ENCODE measurements at places on chromosomes 7 and 10. TPM values are rescaled to one million over a fixed set of nuclear protein-coding genes. Genes with fewer than 3 reads are reported as not detected.
A peak's percentile ranks its signal among the peaks of the same experiment; 100 is the strongest.

- no peak for DNase-seq
These were observed 9.6 kb downstream of the LYZL2 start for GRCh38 chr10:30619966-30620365.

The MMD2 gene
- not detected for total RNA-seq

The CLRN3 gene
- total RNA-seq, result not detected

The ABCB4 gene
- total RNA-seq, result 0.68 TPM

The HOXA6 gene
- total RNA-seq, result 7.7 TPM

DNA sequence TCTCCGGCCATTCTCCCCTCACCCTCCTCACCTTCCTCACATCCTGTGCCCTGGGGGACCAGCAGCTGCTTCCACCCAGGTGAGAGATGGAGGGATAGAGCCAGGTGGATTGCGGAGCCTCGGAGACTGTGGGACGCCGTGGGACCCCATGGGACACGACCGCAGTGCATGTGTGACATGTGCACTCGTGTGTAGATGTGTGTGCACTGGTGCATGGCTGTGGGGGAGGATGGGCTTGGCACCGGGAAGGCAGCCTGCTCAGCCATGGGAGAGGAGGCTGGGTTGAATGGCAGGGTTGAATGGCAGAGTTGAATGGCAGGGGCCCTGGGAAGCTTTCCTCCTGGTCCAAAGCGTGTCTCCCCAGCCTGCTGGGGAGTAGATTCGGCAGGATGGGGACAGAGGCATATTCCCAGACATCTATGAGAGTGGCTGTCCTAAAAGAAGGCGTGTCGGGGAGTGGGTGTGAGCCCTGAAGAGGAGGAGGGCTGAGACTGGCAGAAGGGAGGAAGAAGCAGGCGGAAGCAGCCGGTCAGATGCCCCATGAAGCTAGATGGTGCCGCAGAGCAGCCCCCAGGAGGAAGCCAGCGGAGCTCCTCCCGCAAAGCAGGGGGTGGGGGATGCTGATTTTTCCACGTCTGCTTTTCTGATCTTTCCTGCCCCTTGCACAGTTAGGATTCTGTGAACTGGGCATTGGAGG lies 815 bp downstream of the GIMAP8 start:
- no peak for DNase-seq

DNA sequence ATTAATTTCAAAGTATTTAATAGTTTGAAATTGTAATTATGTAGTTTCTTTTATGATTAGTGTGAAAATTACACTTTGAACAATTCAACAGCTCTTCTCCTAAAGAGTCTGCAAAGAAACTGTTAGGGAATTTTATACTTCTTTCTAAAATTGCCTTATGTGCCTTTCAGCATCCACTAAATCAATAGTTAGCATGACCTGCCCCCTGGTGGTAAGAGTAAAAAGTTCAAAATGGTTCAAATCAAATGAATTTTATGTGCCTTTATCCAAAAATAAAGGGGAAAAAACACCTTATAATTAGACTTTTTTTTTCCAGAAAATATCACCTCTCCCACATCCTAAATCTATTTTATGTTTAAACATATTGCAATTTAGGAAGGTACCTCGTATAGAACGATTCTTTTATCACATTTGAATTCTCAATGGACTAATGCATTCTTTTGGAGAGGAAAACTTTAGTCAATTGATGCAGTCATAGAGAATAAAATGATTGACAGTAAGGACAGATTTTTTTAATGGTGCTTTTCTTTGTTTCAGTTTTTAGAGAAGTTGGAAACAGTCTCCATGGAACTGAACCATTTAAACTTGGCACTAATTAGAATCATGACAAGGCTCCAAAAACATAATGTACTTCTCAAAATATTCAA lies 163.7 kb downstream of the SEMA3D start:
- DNase-seq, result peak; percentile 81

- peak; percentile 94 for DNase-seq
These were observed 15.6 kb downstream of the LYZL1 start for GRCh38 chr10:29304264-29304994.

The LFNG gene
- total RNA-seq, result 47.6 TPM

DNA sequence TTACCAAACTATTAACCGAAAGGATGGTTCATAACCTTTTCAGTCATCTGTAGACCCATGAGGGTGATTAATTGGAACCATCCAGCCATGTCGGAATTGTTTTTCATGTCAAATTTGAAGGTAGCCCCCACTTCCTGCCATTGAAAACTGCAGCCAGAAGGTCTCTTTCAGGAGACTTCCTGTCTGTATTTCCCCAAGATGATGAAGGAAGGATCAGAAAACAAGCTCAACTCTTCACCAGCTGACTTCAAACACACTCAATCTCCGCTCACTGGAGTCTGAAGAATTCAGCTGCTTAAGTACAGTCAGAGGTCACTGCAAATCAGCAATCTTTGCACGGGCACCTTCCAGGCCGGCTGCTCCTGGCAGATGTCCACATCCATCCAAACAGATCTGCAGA lies 291.7 kb upstream of the NPVF start:
- DNase-seq, result no peak

DNA sequence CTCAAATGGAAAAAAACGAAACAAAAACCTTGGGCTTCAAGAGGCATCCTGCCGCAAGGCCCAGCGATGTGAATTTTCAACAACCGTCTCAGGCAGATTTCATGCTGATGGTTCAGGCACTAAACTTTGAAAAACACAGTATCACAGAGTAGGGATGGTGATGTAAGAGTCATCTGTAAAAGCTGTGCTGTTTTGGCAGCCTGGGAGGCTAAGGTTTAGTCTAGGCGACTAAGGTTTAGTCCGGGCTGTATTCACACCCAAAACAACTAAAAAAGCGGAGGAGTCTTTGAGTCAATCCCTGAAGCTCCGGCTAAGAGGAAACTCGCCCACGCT lies 420 bp upstream of the MINPP1 start:
- DNase-seq, result no peak

DNA sequence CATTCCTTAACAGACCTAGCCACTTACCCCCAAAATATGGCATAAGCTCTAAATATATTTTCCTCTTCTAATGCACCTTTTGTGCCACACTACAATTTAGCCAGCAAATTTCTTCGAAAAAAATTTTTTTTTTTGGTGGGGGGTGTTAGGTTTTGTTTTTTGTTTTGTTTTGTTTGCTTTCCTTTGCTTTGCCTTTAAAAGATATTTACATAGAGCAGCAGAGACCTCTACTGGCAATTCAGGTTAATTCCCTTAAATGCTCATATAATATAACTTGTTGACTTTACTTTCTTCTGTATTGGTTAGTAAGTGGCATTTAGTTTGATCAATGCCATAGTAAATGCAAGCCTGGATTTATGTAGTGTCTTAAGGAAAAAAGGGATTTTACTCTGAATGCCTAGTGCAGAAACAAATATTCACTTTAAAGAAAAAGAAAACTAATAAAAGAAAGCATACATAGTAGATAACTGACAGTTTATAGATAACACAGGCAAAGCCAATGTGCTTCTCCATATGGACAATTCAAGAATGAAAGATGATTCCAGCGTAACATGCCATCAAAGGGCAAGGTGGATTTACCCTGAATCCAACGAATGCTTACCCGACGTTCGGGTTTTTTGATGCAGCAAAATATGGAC lies 1250.6 kb downstream of the GATA3 start:
- DNase-seq, result peak; percentile 60

DNA sequence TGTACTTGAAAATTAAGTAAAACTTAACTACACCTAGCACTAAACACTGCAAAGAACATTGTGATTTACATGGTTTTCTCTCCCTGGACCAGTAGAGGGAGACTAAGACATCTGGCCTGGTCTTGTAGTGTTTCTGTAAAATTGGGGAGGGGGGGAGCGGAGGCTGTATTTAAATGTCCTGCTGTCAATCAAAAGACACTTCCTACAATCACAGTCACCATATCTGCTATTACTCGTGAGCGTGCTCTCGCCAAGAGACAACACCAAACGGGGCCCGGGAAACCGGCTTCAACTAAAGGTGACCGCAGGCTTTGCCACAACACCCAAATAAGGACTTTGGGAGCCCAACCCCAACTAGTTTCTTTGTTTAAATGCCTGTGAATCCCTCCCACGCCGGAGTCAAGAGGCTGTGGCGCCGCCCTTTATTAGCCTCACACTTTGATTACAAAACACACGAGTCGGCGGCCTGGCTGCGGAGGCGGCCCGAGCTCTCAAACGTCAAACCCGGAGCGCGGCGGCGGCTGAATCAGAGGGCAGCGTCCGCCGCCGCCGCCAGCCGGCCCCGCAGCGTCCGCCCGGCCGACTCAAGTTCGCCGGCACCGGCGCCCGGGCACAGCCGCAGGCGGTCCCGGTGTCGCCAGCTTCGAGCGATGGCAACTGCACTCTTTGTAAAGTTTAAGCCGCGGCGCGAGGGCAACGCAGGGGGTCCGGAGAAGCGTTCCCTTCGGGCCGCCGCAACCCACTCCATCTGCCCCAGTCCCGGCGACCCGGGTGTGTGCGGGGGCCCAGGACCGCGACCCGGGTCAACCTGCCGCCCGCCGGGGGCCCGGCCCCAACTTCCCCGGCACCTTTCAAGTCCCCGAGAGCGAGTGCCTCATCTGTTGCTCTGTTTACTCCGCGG lies 1.3 kb downstream of the KDM7A start:
- DNase-seq, result peak; percentile 96

DNA sequence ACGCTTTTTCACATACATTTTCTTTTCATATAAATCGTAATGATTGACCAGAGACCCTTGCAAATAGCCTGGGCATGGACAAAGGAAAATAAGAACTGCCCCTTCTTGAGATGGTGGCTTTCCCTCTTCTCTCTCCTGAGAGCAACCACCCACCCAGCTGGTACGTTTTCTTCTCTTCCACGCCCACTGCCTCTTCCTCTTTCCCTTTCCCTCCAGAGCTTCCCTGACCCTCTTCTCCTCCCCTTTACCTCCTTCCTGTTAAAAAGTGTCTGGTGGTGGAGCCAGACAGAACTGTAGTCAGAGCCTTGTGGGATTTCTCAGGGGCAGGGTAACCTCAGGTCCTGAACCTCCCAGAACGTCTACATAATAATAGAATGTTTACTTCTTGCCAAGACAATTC lies 23.2 kb downstream of the GPR141 start:
- no peak for DNase-seq

DNA sequence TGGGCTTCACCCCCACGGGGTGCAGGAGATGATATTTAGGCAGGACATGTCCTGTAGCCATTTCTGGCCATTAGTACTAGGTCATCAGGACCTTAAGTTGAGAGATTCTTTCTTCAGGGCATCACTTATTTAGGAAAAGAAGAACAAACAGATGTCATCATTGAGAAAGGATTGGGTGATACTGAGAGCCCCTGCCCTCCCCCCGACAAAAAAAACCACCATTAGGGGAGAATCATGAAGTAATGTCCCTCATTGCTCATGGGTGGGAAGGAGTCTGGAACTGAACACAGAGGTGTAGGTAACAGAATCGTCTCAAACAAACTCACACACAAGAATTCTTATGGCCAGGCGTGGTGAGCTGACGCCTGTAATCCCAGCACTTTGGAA lies 6.4 kb upstream of the ORAI2 start:
- no peak for DNase-seq

- DNase-seq, result no peak
These were observed 22.7 kb upstream of the SLC35B4 start for GRCh38 chr7:134339475-134339874.

GRCh38 chr10:34184939-34185386 lies 630.1 kb downstream of the PARD3 start:
- DNase-seq, result no peak

DNA sequence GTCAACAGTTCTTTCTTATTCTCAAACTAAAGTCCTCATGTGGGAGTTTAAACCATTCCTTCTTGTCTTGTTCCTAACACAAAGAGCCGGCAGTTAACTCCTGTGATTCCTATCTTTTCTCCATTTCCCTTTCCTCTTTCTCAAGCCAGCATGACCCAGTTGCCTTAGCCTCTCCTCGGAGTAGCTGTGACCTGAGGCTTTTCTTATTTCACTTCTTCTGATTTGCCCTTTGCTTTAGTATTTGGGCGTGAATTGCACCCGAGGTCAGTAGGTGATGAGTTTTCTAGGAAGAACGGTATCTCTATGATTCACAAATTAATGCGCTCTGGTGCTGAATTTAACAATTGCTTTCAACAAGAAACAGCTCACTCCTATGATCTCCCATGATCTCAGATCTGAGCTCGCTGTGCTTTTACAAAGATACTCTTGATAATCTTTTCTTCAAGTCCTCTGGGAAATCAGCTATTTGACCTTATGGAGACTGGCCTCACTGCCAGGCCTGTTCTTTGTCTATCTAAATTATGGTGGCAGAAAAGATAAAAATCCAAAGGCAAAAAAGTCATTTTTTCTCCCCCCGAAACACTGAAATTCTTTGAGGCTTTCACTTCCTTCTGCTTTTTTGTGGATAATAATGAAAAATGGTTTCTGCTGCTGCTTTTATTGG lies 184.6 kb downstream of the JCAD start:
- DNase-seq, result no peak

GRCh38 chr7:34739651-34740300 lies 81.8 kb downstream of the NPSR1 start:
- DNase-seq, result no peak

The AKR1C4 gene
- total RNA-seq, result not detected

DNA sequence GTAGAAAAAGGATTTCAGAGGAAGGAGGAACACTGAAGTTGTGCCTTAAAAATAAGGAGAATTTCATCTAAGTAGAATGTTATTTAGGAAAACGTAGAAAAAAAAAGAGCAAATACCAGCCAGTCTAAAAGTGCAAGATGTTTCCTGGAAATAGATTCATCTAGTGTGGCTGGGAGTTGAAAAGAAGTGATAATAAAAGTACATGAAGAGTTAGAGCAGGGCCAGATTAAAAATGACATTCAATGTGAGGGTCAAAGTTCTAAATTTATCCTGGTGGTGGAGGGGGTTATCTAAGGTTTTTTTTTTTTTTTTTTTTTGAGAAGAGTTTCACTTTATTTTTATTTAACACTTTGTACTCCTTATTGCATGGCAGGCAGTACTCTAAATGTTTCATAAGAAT lies 289.3 kb downstream of the MDFIC start:
- DNase-seq, result no peak

DNA sequence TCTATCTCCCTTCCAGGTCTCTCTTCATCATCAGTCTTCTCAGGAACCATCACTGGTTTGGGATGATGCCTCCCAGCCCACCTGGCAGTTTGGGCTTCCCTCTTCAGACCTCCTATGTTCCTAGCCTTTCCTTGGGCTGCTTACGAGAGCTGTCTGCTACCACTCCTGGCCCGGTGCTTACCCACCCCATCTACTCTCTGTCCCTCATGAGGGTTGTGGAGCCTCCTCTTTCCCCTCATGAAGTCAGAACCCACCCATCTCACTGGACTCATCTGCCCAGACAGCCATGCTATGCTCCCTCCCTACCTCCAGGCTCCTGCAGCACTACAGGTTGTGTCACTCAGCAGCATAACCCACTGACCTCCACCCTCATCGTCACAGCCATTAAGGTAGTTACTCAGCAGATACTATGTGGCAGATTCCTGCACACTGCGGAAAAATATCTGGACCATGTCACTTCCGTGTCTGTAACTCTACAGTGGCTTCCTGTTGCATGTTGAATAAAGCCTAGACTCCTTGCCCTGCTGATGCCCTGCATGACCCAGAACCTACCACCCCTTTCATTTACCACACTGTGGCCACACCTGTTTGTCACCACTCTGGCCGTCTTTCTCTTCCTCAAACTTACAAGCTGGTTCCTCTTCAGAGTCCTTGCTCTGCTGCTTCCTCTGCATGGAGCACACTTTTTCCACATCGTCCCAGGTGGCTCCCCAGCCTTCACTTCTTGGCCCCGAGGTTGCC lies 2.0 kb downstream of the DBNL start:
- DNase-seq, result no peak

- DNase-seq, result no peak
These were observed 2.0 kb downstream of the KCNMA1 start for GRCh38 chr10:77635402-77636227.

GRCh38 chr7:44615149-44615611 lies 8.8 kb downstream of the OGDH start:
- no peak for DNase-seq

Data from lung (tissue), 17 donors.